ENCODE measurements at places on chromosomes 4 and X.
A peak's percentile ranks its signal among the peaks of the same experiment; 100 is the strongest.

DNA sequence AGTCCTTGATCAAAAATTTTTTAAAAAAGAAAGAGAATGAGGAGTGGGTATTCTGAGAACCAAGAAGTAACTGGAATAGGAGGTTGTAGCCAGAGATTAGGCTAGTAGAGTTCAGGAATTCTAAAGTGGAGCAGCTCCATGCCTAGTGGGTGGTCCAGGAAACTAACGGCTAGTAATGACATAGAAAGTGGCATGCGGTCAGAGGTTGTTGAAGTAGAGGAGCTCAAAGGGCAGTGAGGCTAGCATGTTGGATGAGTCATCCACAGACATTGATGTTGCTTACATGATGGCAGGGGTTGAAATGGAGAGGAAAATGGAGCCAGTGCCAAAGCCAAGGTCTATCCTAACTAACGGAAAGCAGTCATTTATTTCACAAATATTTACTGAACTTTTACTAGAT lies 42.1 kb downstream of the TEX13B start:
- DNase-seq = no peak

- DNase-seq = peak; percentile 58
Observed at GRCh38 chr4:168511780-168512489, 15.1 kb downstream of the PALLD start.

DNA sequence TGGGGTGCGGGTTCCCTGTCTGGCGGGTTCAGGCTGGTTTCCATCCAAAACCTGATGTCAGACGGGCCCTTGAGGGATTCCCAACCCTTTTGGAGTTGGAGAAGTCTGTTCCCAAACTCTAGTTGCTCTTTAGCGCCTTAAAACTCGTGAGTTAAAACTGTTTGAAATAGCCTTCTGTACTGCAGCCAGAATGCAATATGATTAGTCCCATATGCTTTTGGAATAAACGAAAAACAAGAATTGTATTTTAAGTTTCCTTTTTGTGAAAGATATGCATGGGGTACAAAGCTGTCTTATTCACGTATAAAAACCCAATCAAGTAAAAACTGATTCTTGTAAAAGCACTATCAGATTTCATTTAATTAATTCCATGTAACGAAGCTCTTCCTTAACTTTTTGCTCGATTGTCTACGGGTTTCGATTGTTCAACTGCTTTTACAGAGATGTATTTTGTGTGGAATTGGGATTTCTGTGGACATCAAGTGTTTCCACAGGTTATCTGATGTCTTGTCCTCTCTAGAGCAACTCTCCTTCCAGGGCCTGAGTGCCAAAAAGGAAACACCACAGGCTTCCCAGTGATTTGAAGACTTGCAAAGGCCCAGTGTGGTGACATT lies 49.5 kb downstream of the CLDN34 start:
- DNase-seq = no peak

GRCh38 chr4:20574986-20575385 lies 125.3 kb upstream of the PACRGL start:
- no peak for DNase-seq

- peak; percentile 21 for DNase-seq
Observed at GRCh38 chr4:163332526-163333406, at the start of gene NPY1R. Gene NPY1R, minus strand, starts transcription at chr4:163332596. Its CDS starts 6,042 bp downstream, at chr4:163326554.

- no peak for DNase-seq
Observed at GRCh38 chr4:182136201-182136600, 107.0 kb upstream of the TENM3 start.

DNA sequence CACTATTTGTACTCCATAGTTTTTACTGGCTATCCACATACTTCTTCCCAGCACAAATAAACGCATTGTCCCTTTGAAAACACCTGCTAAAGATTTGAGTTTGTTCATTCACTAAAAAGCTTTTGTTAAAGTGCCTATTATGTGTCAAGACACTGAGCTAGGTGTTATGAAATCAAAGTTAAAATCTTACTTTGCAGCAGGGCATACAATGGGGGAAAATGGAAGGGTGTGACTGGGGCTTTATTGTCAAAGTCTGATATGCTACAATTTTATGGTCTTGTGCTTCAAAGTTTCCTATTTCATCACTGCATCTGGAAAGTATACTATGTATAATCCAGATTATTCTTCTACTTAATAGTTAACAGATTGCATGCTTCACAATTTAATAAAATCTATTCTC lies 128.4 kb downstream of the PPP3CA start:
- DNase-seq = no peak

DNA sequence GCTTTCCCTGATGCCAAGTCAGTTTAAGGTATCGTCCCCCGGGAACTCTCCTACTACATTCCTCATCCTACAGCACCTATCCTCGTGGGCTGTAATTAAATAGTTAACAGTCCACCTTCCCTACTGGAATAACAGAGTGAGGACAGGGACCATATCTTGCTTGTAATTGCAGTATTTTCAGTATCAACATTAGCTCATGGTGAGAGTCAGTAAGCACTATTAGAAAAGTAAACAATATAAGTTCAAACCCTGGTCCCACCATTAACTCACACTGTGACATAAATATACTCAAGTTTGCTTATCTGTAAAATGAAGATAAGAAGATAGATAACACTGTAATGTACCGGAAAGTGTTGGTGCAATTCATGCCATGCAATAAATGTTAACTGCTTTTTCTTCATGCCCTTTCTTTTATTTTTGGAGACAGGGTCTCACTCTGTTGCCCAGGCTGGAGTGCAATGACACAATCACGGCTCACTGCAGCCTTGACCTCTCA lies 61.3 kb downstream of the SH3RF1 start:
- DNase-seq = no peak

DNA sequence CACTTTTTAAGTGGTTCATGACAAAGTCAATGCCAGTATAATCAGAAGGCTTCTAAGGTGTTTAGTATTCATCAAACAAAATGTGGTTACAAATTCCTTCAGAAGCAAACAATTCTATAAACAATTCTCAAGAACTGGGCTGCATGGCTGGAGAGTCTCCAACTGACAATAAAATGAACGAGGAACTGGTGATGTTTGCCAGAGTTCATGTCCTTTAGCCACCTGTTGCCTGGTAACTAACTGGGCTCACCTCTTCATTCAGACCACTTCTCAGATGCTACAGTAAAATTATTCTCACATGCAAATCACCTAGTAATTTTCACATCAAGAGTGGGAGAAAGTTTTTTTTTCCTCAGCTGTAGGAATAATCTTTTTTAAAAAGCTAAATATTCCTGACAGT lies 53.3 kb downstream of the CAMK2D start:
- DNase-seq = no peak

DNA sequence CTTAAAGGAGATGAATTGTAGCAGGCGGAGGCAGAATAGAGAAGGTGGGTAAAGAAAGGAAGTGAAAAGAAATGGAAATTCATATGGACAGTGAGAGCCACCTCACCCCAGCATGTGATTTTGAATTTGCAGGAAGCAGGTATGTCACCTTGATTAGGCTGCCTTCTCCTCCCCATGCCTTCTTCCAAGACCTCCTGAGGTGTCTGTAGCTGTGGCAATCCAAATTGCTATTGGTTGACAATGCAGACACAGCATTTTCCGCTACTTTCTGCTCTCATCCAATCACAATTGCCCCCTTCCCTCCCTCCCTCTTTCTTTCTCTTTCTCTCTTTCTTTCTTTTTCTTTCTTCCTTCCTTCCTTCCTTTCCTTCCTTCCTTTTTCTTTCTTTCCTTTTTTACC lies 38.5 kb downstream of the RAB33B start:
- no peak for DNase-seq

- no peak for DNase-seq
Observed at GRCh38 chr4:154566639-154567204, 3.9 kb downstream of the FGB start.

- no peak for DNase-seq
Observed at GRCh38 chr4:67459164-67459563, 86.1 kb downstream of the CENPC start.

- DNase-seq = peak; percentile 23
Observed at GRCh38 chrX:123731258-123731986, 1.4 kb downstream of the THOC2 start.

DNA sequence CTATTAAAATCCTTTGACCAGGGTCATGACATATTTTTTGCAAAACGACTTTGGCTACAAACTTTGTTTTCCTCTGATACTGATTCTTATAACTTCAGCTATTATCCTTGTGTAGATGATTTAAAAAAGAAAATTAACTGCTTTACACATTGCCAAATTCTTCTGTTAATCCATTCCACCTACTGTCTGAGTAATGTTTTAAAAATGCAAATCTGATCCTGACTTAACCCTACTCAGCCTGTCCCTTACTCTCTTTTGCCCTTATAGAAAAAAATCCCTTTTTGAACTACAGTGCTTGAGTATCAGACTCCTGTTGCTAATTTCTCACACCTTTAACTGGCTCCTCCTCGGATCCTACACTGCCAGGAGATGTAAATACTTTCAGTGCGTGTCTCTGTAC lies 723.1 kb downstream of the ADGRL3 start:
- DNase-seq = no peak

DNA sequence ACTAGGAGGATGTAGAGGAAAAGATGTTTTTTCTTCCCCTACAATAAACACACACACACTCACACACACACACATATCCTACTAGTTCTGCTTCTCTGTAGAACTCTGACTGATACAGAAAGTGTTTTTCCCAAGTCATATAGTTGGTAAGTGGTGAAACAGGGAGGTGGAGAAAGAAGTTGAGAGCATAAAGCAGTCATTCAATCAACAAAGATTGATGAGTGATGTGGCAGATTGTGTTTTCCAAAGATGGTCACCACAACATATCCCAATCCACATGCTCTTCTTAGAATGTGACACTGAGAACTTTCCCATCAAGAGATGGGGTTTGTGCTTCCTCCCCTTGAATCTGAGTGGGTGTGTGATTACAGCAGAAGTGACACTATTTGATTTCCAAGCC lies 123.4 kb upstream of the ATP6AP2 start:
- DNase-seq = no peak

DNA sequence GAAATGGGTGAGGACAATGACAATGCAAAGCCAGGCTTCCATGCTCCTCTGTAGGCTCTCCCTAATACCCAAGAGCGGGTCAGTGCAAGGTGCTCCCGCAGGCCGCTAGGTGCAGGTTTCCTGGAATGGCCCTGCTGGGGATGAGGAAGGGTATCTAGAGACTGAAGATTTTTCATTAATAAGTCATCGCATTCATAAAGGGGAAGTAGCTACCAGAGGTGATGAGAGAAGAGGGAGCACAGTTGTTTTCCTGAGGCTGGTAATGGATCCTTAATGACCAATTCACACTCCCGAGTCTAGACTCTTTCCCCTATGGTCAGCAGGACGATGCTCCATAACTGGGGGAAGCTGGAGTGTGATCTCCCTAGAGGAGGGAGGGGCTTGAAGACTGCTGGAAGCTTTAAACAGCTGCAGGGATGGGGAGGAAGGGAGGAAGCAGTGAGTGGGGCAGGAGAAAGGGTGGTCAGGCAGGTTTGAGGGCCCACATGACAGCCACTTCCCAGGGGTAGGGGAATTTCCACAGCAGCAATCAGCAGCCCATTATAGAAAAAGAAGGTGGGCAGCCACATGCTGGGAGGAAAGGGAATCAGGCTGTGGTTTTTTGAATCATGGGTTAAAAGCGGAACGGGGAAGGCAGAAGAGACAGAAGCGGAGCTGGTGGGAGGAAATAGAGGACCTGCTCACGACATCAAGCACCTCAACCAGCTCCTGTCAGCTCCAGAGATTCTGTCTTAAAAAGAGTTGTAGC lies 10.2 kb upstream of the ATP6AP2 start:
- peak; percentile 12 for DNase-seq

All from activated naive CD4-positive, alpha-beta T cell treated with anti-CD3 and anti-CD28 coated beads, Interleukin-2, amount 50 U/mL, for 16 hours (primary cell).